Astrocyte of the hippocampus (primary cell): ENCODE measurements at places on chromosomes 6 and 20.

GRCh38 chr6:166775923-166776220, 148.8 kb upstream of the RPS6KA2 start:
- DNase-seq: no peak

GRCh38 chr20:346640-347316, at the start of gene NRSN2:
NRSN2 (plus strand) TSS chr20:347111; CDS start chr20:349644, 2,533 bp downstream.
- DNase-seq: peak; percentile 85

- no peak for DNase-seq
Measured at GRCh38 chr20:53020834-53021233, 48.7 kb downstream of the TSHZ2 start.

DNA sequence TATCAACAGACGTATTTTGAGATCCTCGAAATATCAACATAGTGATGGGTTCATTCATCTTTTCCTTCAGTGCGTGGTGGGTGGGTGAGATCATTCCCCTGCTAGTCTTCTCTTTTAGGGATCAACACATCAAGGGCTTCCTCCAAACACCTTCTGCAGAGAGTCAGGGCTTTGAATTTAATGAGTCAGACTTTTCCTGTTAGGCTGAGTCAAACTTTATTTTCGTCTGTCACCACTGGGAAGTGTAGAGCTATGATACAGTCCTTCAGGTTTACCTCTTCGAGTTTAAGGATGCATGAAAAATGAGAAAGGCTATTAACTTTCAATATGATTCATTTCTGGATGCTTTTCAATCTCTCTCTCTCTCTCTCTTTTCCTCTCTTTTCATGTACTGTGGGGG, 189.1 kb downstream of the BMP2 start:
- DNase-seq: no peak

- DNase-seq: no peak
Measured at GRCh38 chr6:148864941-148865340, 118.1 kb downstream of the UST start.

GRCh38 chr20:48850257-48850976, 22.6 kb upstream of the PREX1 start:
- DNase-seq: no peak
